ENCODE measurements at places on chromosomes 3 and 15.

GRCh38 chr15:39573844-39574243, 7.0 kb upstream of the THBS1 start:
- DNase-seq = no peak

DNA sequence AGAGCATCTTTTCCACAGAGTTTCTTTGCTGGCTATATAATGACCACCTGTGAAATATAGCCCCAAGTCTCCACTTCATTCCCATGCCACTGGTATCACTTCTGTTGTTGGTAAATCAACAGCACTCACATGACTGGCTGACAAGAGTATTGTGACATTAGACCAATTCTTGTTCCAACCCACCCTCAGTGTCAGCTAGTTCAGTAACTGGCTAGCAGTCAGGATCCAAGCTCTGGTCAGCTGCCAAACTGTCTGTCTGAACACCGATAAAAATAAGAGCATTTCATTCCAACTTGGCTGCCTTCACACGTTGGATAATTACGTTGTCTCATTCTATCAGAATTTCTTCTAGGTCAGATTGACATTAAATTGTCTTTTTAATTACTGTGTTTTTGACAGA, 166.5 kb downstream of the USP13 start:
- no peak for DNase-seq

GRCh38 chr3:194054016-194054415, 81.9 kb upstream of the HES1 start:
- no peak for DNase-seq

DNA sequence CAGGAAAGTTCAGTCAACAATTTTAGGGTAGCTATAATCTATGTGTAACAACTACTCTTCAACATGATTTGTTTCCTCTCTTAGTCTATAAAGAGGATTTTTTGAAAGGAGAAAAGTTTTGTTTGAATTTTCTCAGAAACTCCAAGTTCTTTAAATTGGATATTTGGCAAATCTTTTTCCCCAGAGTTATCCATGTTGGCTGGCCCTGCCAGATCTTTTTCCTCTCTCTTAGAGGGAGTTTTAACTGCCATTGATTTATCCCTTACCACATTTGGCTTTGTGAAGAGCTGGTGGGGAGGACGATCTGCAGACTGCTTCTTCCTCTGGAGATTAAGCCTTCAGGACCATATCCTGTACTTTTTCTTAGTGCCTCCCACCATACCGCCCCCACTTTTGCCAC, 64.9 kb upstream of the ROPN1 start:
- no peak for DNase-seq

DNA sequence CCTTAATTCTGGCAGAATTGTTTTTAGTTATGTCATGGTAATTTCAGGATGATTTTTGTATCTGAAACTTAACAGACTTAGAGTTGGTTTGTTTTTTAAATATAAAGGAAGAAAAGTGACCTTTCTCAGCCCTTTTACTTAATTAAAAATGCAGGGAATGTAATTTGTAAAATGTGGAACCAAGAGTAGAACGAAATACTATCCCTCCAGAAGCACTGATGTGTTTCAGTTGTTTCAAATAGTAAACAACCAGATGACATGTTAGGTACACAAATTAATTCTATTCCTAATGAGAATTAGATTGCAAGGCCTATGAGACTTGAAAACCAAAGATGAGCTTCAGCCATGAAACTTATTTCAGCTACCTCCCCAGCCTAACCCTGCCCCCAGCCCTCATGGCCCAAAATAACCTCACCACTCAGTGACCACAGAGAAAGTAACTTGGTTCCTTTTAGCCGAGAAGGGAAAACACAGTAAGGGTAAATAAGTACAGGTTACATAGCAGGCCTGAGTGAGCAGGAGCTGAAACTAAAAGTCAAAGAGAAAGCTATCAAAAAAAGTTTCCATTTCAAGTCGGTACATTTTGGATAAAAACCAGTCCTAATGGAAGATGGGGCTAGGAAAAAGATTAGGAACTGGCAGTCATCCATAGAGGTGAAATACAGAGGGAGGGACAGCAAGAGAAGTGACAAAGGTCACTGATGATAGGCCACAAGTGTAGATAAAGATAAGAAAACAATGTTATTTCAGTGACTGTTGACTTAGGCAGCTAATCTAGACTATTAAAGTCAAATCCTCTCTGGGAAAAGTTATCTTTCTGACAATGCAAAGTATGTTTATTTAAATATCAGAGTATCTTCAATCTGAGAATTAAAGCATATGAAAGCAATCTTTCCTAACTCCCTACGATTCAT, 23.2 kb downstream of the SENP8 start:
- no peak for DNase-seq

DNA sequence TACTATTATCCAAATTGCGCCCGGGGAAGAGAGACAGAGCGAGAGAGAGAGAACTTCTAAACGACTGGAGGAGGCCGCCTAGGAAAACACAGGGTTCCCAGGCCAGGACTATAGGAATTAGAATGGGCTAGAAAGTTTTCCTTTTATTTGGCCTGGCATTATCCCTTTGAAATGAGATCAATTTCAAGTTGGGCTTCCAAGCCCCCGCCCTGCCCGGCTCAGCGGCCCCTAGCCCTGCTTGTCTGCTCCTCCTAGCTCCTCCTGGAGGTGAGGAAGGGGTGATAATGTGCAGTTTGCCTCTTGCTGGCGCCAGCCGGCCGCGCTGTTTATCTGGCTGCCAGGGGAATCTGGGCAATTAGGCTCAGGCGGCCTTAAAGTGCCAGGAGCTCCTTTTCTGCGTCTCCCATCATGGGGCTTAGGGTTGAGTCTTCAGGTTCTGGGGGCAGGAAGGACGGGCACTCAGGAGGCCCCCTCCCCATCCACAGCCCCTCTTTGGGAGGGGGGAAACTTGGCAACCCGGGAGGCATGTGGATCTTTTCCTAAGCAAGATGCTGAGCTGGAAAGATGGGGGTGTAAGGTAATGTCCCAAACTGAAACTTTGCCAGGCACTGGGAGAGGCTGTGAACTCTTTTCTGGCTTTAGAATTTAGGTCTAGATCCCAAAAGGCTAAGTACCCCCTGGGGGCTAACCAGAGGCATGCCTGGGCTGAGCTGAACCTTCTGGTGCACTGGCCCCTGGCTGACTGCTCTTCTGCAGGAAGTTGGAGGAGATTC, 5.5 kb downstream of the SMAD6 start:
- no peak for DNase-seq

DNA sequence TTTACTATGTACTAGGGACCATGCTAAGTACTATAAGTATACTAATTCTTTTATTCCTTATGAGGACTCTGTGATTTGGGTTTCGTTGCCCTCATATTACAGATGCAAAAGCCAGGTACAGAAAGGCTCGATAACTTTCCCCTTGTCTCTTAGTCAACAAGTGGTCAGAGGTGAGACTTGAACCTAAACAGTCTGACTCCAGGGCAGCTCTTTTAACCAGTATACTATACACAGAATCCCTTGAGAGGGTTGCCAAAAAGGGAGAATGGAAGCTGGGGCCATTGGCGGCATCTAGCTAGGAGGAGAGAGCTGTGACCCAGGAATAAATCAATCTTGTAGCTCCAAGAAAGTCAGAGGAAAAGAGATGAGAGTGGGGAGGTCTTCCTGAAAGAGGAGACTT, 92.4 kb downstream of the TOP2B start:
- no peak for DNase-seq

DNA sequence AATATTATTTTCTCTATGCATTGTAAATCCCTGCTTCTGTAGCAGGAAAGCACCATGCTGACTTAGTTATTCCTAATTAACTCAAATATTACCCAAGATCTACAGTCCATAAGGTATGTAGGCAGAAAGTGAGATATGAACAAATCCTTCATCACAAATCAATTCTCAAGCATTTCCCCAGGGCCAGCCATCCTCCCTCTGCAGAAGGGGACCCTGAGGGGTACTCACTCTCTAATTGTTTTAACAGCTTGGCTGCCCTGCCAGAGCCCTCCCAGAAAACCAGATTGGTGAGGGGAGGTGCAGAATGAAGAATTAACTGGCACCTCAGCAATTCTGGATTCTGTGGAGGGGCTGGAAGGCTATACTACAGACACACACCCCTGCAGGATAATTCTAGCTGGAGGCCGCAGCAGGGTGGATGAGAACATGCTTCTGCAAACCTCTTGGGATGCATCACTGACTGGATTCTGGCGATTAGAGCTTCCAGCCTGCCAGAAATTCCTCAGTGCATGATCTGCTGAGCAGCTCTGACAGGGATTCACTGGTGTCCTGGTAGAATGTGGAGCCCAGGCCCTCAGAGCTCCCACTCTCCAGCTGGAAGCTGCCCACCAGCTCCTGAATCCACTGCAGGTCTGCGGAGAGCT, 88.6 kb upstream of the HERC1 start:
- DNase-seq = no peak

DNA sequence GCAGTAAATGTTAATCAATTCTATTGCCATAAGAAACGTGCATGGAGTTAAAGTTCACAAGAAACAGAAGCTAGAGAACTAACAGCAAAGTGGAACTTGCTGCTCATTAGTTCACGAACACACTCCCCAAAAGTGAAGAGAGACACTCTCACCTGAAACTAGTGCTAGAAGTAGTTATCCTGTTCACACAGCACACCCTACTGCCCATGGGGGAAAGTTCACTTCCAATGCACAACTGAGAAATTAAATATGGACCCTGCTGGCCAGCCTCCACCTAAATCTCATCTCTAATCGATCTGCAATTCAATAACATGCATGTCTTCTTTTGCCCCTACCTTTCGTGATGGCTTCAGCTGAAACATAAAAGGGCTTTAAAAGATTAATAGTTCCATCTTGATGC, 39.4 kb upstream of the FRMD4B start:
- DNase-seq = no peak

- no peak for DNase-seq
These were observed 104.2 kb upstream of the PFN2 start for GRCh38 chr3:150074697-150075416.

GRCh38 chr3:101720851-101721840, 3.3 kb upstream of the CEP97 start:
- DNase-seq = no peak

GRCh38 chr15:42760759-42761158, 23.8 kb upstream of the CDAN1 start:
- no peak for DNase-seq

DNA sequence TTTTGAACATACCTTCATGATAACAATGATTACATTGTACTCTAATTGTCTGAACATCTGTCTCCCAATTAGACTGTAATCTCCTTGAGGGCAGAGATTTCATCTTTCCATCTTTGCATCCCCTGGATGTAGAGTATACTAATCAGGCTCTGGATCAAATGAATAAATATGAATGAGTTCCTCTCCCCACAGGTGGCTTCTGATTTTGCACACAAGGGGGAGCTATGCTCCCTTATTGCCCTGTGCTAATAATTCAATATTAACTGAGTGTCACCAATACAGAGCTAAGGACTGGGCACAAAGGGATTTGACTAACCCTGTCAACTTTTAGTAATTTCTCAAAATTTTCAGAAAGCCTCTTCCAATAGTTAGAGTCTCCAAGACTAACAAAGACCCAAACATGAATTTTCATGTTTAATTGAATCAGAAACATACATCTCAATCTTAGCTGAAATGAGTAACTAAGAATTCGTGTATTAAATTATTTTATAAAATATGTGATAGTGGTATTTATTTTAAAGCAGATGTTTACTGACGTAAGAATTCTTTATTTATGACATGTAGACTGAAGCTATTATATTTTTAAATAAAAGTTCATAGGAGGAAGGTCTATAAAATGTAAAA, 3.0 kb downstream of the DUOXA1 start:
- DNase-seq = no peak

- no peak for DNase-seq
These were observed 177.8 kb upstream of the CDIN1 start for GRCh38 chr15:36401586-36401966.

DNA sequence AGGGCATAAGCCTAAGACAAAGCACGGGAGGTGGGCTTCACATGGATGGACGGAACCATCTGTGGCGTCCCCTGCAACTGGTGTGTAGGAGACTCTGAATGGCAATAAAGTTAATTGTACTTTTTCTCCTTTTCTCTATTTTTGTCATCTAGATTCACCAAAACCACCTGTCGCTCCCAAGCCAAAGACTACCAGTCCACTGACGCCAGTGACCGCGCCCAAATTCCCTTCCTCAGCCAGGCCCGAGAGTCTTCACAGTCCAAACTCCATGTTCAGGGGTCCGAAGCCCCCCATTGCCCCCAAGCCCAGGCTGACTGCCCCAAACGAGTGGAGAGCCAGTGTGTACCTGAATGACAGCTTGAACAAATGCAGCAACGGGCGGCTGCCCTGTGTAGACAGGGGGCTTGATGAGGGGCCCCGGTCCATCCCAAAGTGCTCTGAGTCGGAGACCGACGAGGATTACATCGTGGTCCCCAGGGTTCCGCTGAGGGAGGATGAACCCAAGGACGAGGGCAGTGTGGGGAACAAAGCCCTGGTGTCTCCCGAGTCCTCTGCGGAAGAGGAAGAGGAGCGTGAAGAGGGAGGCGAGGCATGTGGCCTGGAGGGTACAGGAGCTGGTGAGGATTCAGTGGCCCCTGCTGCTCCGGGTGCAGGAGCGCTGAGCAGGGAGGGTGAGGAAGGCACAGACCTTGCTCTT, at the start of gene FGD5:
TSS of gene FGD5 (plus strand) at position 159 of the 697 bp plus-strand sequence. CDS start at position 269, 110 bp downstream.
- DNase-seq = no peak

- no peak for DNase-seq
These were observed 21.2 kb upstream of the SMAD3 start for GRCh38 chr15:67043939-67044771.

Measured in stimulated activated CD8-positive, alpha-beta memory T cell treated with anti-CD3 and anti-CD28 coated beads, Interleukin-7, amount 100 ng/mL, for 48 hours (primary cell).